ENCODE measurements at places on chromosomes 5 and 9.
A peak's percentile ranks its signal among the peaks of the same experiment; 100 is the strongest.

DNA sequence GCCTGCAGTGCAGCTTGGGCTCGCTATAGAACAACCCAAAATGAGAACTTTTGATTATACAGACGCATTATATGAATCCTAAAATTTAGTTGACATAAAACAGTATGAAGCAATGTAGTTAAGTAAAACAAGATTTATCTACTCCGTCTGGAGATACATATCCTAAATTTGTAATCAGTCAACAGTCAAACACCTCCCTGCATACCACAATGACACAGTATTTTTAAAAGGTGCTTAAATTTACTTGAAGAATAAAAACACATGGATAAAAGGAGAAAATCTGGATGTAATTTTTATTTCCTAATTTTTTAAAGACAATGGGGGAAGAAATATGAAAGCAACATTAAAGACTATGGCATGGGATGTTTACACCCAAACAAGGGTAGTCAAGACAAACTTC is 70.8 kb downstream of the PTBP3 start:
- DNase-seq = no peak

DNA sequence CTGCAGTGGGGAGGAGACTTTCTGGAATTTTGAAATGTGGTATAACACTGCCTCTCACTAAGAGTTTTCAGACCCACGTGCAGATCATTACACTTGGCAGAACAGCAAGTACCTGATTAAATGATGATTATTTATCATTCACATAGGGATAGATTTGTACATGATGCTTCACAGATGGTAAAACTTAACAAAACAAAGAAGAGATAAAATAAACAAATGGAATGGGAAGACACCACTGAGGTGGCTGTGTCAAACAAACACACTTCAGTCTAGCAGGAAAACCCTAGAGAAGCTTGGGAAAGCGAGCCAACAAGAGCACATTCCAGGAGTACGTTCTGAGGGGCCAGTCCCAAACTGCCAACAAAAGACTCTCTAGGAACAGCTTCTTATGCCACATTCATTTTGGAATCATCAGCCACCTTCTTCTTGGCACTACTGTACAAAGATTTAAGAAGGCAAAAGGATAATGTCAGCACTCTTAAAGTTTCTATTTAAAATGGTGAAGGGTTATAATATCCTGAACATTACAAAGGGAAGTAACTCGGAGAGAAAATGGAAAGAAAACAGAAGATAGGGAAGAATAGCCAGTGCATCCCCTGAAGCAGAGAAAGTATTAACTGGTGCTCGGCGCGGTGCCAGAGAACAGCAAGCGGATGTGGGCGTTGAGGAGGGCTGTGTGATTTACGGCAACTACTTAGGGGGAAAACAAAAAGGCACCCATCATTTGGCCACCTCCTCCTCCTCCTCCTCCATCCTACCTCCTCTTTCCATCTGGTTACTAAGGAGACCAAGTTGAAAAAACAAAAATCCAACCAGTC is 1.6 kb downstream of the MED27 start:
- DNase-seq = peak; percentile 9

DNA sequence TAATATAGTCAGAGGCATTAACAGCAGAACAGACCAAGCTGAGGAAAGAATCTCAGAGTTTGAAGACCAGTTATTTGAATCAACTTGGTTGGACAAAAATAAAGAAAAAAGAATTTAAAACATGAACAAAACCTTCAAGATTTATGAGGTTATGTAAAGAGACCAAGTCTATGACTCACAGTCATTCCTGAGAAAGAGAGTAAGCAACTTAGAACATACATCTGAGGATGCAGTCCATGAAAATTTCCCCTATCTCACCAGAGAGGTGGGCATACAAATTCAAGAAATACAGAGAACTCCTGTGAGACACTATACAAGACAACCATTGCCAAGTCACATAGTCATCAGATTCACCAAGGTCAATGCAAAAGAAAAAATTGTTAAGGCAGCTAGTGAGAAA is 17.4 kb upstream of the C9orf72 start:
- no peak for DNase-seq

GRCh38 chr5:91850031-91850430 is 466.9 kb upstream of the ARRDC3 start:
- DNase-seq = no peak

GRCh38 chr5:101561018-101561417 is 657.9 kb upstream of the ST8SIA4 start:
- no peak for DNase-seq

DNA sequence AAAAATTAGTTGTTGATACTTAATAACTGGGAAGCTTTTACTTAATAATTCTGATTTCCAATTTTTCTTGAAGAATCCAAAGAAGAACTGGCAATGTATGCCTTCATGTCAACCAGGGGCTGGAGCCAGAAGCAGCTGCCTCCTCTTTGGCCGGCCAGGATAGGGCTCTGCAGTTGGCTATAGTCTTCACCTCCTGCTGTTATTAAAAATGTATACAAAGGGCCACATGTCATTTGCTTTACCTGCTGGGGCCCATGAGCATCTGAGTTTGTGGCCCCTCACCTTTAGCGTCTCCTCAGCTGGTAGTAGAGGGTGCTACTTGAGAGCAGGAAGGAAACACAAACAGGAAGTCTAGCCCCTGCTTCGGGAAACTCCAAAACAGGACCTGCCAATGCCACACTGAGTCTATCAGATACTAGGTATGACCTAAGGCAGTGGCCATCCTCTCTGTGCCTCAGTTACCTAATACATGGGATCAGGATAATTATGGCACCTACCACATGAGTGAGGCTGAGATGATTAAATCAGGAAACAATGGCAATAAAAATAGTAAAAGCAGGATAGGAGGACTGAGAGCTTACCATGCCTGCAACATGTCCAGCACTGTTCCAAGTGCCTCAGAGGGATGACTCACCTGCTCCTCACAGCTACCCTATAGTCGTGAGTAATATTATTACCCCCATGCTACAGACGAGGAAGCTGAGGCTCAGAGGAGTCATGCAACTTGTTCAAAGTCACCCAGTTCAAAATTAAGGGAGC is 21.3 kb downstream of the CCDC69 start:
- no peak for DNase-seq

DNA sequence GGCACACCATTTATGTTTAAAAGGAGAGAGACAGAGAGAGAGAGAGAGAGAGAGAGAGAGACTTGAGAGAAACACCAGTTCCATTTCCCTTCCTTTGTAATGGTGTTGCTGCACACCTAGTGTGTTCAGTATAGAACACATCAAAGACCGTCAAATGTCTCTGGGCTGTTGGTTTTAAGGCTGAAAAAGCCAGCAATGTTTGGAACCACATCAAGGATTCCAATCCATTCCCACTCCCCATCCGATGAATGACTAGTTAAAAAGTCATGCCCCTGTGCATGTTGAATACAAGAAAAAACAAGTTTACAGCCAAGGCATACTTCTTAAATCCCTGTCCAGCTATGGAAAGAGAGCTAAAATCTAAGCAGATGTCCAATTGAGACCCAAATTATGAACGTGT is 83.0 kb upstream of the IFNE start:
- DNase-seq = no peak

DNA sequence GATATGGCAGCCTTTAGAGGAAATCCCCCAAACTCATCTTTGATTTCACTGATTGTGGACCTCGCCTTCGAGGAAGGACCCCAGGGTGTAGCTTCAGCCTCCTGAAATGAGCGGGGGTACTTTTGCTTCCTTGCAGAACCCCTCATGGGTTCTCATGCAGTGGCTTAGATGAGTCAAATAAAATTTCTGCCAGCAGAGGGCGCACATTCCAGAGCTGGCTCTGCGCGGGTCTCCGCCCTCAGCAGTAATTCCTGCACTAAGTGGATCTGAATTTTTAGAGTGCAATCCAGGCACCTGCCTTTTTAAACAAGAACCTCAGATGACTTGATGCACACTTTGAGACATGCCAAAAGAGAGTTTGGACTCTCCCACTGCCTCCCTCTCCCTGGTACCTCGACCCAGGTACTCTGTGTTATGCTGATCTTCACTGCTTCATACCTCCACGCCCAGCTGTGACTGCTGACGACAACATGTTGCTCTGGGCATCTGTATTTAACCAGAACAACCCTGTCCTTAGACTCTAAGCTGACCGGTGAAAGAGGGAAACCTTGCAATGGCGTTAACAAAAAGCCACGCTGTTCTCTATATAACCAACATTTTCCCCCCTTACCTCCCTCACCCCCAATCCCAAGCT is 7.3 kb downstream of the EGFLAM start:
- DNase-seq = no peak

- no peak for DNase-seq
Observed at GRCh38 chr5:142110046-142110531, 1.5 kb downstream of the NDFIP1 start.

DNA sequence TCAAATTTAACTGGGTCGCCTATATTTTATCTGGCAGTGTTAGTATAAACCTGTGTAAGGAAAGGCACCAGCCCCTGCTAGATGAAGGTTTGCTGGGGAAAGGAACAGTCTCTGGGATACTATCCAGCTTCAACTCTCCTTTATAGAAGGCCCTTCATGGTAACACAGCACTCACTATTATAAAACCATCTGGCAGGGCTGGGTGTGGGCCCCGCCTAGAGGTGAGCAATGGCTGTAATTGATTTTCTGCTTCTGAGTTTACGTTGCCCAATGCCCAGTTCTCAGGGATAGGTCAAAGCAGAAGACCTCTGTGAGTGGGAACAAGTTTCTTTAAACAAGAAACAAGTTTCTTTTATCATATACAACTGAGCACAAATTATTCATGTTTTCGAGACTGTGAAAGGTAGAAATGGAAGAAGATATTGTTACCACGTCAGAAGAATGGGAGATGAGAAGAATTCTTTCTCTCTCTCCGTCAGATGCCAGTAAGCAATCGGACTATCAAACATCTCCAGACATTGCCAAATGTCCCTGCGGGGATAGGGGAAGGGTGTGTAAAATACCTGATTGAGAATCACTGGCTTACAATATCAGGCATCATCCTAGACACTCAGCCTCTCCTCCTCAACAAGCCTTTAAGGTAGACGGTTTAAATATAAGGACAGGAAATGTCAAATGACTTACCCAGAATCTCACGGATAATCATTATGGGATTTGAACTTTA is 205.9 kb downstream of the PDZD2 start:
- no peak for DNase-seq

GRCh38 chr5:149135536-149136201 is 5.6 kb upstream of the ABLIM3 start:
- DNase-seq = no peak

GRCh38 chr5:9774472-9775079 is 144.4 kb upstream of the TAS2R1 start:
- DNase-seq = no peak

DNA sequence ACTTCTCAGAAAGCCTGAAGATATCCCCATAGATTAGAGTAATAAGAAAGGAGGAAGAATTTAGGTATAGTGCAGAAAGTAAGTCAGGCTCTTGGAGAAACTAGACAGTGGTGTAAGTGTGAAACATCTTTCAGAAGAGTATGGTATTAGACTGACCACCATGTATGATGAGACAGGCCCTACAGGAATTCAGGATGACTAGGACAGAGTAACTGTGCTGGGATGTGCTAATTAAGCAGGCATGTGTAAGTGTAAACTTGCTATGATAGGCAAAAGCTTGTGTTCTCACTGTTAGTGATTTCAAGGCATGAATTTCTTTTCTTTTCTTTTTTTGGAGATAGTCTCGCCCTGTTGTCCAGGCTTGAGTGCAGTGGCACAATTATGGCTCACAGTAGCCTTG is 70.8 kb downstream of the RAB24 start:
- no peak for DNase-seq

DNA sequence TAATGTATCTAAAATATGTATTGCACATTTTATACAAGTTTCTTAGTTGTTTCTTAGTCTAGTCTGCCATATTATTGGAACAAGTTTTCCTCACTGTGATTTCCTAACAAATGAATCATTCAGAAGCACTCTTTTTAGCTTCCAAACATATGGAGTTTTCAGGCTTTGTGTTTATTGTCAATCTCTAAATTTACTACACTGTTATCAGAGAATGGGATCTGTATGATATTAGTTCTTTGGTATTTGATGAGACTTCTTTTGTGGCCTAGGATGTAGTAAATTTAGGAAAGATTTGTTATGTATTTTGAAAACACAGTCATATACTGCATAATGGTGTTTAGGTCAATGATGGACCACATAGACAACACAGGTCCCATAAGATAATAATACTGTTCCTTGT is 25.7 kb downstream of the SREK1IP1 start:
- DNase-seq = no peak

- no peak for DNase-seq
Observed at GRCh38 chr5:135009736-135010501, 24.1 kb downstream of the PITX1 start.

GRCh38 chr5:131394128-131394527 is 130.3 kb downstream of the CDC42SE2 start:
- no peak for DNase-seq

GRCh38 chr9:34498553-34498952 is 24.2 kb downstream of the ENHO start:
- DNase-seq = no peak

GRCh38 chr9:71755230-71755629 is 13.1 kb downstream of the CEMIP2 start:
- DNase-seq = no peak

DNA sequence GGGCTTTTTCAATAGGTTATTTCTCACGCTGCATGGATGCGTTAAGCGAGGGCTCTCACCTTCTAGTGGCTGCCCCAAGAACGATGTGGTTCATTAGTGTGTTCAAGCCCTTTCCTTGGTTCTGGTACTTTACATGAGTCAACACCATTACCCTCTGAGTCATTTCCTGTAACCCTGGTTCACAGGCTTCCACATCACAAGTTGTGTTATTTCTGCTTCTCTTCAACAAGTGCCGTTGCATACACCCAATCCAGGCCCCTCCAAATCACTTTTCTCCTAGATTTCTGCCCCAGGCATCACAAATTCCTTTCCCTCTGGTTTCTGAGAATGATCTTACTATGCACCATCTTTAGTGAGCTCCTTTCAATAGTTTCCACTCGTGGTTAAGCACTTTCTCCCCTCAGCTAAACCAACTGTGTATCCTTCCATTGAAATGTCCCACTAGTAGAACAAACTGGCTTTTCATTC is 69.5 kb upstream of the RAD23B start:
- no peak for DNase-seq

- DNase-seq = no peak
Observed at GRCh38 chr5:174344335-174344734, 298.8 kb downstream of the NSG2 start.

Measured in stimulated activated CD4-positive, alpha-beta T cell treated with anti-CD3 and anti-CD28 coated beads, Interleukin-1b, Interleukin-23, amount 100 ng/mL, for 4 hours (primary cell).